ENCODE measurements at places on chromosomes 5 and 9.

- DNase-seq = no peak
These were observed 5.5 kb downstream of the C9orf85 start for GRCh38 chr9:71916834-71917534.

GRCh38 chr5:16679863-16680262 lies 63.1 kb upstream of the RETREG1 start:
- no peak for DNase-seq

GRCh38 chr9:111945216-111945615 lies 48.6 kb downstream of the UGCG start:
- DNase-seq = peak; percentile 75

GRCh38 chr9:108383796-108384195 lies 472.0 kb downstream of the ACTL7B start:
- peak; percentile 49 for DNase-seq

GRCh38 chr9:132645711-132646110 lies 24.1 kb downstream of the DDX31 start:
- DNase-seq = no peak

DNA sequence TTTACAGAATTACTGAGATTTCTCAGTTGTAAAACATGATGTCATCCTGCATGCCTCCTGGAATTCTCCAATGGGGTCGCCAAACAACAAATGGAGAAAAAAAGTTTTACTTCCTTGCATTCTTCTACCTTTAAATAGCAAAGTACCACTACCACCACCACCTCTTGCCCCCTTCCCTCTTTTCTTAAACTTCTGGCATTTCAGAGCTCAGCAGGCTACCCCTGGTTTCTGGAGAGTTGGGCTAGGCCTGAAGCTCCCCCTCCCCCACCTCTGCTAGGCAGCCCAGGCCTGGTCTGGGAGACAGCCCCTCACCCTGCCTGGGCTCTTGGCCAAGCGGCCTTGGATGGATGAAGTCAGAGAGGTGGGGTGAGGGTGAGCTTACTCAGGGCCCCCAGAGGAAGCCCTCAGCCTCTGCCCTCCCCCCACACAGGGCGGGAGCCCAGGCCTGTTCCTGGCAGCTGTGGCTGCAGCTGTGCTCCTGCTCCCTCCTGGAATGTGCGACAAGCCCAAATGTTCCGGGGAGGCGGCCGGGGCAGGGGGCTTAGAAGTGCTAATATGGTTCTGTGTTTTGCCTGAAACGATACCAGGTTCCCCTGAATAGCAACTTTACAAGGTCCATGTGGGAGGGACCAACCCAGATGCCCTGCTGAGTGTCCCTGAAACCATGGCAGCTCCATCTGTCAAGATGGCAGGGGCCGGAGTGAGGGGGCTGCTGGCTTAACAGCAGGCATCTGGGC lies 6.0 kb upstream of the CCIN start:
- DNase-seq = peak; percentile 97

GRCh38 chr9:33924978-33925797 lies 108.2 kb downstream of the UBE2R2 start:
- DNase-seq = peak; percentile 44

GRCh38 chr5:31638345-31638744 lies 586 bp upstream of the PDZD2 start:
- peak; percentile 11 for DNase-seq

DNA sequence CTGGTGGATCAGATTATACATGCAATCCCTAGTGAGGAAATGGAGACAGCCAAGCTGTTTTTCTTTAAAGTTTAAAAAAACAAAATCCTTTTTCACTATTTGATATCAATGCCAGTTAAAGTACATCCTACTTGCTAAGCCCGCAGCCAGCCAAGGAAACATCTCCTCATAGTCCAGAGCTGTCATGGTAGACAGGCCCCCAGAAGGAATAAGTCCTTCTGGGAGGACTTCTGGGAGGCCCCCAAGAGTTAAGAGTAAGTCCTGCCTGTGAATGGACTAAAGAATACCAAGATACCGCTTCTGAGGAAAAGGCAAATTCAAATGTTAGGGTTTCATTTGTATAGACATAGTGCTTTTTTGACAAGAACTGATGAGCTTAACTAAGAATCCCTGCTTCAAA lies 38.3 kb downstream of the MOCS2 start:
- no peak for DNase-seq

DNA sequence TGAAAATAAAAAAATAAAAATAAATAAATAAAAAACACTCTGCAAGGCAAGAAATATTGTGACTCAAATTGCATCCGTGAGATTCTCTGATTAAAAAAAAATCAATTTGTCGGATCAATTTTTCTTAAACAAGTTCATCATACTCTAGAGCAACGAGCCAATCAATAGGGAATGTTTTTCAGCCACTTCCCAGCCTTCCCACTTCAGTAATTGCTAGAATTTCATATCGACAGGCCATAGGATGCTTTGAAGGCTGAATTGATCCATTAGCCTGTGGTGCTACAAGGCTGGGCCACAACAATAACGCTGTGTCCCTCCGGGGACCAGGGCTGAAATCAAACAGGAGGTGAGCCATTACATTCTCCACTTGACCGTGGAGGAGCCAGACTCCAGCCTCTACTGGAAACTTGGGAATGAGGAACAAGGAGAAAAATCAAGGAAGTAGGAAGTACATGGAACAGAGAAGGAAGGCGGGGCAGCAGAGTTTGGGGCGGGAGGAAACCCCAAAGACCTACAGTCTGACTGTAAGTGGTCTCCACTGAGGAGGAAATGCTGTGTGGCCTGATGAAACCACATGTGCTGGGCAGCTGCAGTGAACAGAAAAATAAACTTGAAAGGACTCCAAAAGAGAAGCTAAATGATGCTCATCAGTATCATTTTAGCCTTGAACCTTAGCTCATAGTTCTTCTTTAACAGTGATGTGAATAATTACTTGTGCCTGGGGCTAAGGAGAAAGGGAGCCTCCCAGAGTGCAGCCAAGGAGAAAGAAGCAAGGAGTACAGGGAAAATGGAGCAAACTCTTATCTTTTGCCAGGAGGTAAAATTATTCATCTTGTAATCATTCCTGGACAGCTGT lies 308.6 kb downstream of the TLE1 start:
- no peak for DNase-seq

- no peak for DNase-seq
These were observed 79.8 kb downstream of the MAT2B start for GRCh38 chr5:163585206-163585605.

GRCh38 chr5:142621227-142621626 lies 64.7 kb downstream of the FGF1 start:
- DNase-seq = no peak

DNA sequence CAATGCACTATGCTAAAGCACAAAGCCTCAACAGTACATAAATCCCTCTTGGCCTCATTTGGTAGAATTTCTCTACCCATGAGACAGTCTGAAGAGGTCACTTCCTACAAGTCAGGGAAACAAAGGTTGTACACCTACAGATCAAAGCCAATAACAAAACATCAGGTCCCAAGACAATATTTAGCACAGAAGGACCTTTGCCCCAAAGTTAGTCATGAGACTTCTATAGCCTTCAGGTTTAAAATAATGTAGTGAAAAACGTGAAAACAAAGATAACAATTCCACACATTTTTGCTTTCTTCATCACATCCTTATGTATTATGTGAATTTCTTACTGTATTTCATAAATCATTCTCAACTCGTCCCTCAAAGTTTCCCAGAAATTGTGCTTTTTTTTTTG lies 15.8 kb downstream of the AFF4 start:
- DNase-seq = no peak

GRCh38 chr9:132946631-132947295 lies 2.3 kb upstream of the TSC1 start:
- DNase-seq = peak; percentile 34

GRCh38 chr5:75199946-75200345 lies 36.7 kb downstream of the ANKRD31 start:
- DNase-seq = no peak

- DNase-seq = no peak
These were observed 20.7 kb upstream of the GRPEL2 start for GRCh38 chr5:149324641-149325040.

DNA sequence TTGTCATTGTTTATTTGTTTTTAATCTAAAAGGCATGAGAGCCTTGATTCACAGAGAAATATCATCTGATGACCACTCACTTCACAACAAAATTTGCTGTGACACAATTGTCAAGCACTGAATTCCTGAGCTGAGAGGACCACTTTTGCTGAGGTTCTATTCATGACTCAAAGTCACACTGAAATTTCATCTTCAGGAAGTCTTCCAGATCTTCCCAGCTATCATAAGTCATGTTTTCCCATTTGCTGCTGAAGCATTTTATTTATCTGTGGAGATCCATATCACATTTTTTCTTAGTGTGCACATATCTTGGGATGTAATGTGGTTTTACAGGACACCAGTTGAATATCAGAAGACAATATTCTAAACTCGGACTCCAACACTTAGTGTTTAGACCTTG lies 255.1 kb upstream of the TRIM32 start:
- no peak for DNase-seq

DNA sequence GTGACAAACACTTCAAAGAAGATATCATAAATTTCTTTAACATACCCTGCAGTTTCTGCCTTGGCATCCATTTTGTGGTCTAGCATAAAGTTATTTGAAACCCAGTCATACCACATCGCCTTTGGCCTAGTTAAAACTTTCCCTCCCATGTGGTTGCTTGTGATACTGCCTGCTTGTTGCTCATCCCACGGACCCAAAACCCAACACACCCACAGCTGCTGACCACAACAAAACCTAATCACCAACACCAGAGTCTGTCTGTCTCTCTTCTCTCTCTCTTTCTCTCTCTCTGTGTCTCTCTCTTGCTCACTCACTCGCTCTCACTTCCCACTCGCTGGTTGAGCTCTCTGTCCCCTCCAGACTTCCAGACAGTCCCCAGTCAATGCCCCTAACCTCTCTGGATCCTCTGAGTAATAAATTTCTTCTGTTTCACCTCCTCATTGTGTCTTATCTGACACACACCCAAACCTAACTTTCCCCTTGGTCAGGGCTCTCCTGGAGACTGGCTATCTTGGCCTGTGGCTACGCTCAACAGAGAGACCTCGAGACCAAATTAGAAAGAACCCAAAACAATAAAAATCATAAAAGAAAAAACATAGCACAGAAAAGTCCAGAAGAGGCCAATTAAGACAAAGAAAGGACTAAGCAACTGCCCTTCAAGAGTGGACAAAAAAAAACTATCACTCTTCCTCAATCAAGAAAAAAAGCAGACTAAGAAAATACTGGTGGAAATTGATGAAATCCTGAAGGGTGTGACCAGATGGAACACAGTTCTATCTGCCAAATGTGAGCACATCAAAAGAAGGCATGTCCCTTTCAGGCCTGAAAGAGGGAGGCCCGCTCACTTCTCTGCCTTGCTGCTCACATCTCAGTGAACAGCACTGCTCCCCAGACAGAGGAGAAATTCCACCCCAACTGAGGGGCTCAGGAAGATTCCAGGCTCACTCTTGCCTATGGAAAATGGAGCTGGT lies 41.5 kb downstream of the TTLL11 start:
- DNase-seq = no peak

All from lung (tissue), 17 donors.